ENCODE measurements at places on chromosomes 2 and 18.

GRCh38 chr2:230913406-230914143 is 11.5 kb downstream of the GPR55 start:
- DNase-seq: no peak

DNA sequence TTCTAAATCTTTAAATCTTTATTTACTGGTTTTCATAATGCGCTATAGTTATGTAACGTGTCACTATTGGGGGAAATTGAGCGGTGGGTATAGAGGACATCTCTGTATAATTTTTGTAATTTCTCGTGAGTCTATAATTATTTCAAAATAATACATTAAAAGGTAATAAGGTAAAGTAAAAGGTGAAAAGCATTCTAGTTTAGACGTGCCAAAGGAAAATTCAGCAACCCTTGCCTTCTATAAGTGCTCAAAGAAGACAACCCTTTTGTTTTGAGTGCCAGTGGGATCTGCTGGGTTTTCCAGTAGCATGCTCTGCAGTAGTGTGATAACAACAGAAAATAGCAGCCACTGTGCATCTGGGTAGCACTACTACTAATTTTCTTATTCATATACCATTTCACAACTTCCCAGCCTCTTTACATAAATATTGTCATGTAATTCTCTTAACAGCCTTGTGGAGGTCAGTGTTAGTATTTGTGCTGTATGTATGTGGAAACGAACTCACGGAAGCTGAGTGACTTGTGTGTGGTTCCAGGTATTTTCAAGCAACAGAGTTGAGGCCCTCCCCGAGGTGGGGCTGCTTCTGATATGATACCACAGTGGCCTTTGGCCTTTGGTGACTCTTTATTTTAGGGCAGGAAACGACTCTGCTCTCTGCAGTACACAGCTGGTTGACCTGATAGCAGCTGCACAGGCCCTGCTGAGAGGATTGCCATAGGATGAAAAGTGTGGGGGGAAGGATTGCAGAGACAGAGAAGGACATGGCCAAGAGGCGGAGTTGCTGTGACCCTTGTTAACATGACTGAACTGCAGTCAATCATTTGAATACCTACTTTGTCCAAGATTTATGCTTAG is 104.5 kb downstream of the TDRD15 start:
- no peak for DNase-seq

DNA sequence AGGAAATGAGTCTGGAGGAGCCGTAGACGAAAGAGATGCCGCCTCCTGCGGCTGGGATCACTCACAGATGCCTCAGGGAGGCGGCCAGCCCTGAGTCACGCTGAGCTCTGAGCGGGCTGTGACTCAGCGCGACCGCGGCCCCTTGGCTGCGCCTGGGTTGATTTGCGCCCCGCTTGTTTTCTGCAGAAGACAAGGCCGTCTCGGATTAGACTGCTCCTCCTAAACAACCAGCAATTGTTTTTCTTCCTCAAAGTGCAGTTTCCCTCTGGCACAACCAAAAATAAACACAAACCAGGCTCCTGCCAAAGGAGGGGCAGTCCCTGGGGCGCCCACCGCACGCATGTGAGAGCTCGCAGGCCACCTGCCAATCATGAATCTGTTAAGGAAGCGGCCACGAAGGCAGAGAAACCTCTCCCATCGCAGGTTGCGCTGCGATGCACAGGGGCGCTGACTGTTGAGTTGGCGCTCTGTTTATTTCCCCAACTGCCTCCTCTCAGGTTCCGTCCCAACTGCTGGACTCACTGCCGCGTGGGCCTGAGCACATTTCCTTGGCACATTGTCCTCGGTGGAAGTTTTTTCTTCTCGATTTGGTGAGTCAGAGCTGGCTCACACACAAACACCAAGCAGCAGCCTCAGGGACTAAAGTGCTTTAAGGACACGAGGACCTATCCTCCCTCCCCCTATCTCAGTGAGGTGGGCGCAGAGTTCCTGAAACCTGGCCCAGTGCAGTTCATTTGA is 85.2 kb upstream of the NDUFV2 start:
- peak; percentile 42 for DNase-seq

DNA sequence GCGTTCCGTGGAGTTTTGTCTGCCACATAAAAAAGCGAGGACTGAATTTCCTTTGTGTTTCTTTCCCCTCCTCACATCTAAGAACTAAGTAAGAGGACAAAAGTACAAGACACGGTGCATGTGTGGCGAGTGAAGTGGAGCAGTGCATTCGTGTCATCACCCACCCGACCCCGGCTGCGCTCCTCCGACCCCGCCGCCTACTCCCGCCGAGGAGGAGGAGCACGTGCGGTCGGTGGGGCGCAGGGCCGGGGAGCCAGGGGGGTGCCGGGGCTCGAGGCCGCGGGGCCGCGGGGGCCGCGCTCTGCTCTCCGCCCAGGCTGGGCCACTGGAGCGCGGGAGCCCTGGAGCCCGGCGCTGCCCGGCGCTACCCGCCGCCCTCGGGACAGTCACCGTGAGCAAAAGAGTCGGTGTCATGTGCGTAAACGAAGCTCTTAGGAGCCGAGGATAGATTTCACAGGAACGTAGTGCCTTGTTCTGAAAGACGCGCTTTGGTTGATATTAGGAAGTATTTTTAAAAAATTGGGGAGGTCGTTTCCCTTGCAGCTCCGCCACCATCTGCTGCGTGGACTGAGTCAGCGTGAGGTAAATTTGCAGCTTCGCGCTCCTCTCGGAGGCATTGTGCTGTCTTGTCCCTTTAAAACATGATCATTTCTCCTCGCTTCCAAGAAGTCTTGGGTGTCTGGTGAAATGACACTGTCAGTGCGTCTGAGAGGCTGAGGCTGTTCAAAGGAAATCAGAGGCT is 11.0 kb downstream of the TBR1 start:
- DNase-seq: no peak

All from omental fat pad (tissue), 4 donors.